ENCODE measurements at places on chromosomes 4 and X.

- DNase-seq: no peak
Observed at GRCh38 chrX:102958794-102959193, 21.7 kb downstream of the RAB40AL start.

DNA sequence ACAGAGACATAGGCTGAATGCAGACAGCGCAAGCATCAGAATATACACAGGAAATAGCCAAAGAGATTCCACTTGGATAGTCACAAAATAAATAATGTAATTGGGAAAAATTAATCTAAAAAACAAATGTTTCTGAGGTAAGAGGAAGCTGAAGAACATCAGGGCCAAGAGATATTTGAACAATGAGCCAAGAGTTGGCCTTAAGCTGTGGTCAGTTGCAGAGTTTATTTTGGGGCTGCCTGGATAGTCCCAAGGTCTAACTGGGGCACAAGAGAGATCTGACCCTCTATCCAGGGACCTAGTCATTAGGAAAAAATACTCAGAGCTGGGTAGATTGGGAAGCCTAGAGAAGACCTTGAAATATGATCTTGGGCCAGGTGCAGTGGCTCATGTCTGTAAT lies 31.3 kb upstream of the FGF16 start:
- DNase-seq: no peak

GRCh38 chrX:23263892-23264291 lies 70.8 kb upstream of the PTCHD1 start:
- DNase-seq: no peak

DNA sequence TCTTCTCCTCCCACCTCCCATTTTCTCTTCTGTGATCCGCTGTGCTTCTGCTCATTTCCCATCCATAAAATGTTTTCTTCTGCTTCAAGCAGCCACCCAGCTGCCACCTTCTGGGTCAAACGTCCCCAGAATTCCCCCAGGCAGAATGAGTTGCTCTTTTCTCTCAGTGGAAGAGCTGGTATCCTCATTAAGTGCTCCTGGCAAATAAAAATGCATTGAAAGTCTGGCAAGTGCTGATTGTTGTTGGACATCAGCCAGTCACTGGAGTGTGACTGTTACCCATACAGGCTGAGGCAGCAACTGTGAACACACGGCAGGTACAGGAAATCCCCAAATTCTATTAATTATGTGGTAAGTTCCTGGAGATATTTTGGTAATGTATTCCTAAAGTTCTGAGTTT lies 52.6 kb downstream of the LIMCH1 start:
- DNase-seq: no peak

- DNase-seq: no peak
Observed at GRCh38 chrX:103941201-103941975, 21.0 kb upstream of the TMSB15B start.

- no peak for DNase-seq
Observed at GRCh38 chr4:3250956-3251690, 2.2 kb downstream of the MSANTD1 start.

DNA sequence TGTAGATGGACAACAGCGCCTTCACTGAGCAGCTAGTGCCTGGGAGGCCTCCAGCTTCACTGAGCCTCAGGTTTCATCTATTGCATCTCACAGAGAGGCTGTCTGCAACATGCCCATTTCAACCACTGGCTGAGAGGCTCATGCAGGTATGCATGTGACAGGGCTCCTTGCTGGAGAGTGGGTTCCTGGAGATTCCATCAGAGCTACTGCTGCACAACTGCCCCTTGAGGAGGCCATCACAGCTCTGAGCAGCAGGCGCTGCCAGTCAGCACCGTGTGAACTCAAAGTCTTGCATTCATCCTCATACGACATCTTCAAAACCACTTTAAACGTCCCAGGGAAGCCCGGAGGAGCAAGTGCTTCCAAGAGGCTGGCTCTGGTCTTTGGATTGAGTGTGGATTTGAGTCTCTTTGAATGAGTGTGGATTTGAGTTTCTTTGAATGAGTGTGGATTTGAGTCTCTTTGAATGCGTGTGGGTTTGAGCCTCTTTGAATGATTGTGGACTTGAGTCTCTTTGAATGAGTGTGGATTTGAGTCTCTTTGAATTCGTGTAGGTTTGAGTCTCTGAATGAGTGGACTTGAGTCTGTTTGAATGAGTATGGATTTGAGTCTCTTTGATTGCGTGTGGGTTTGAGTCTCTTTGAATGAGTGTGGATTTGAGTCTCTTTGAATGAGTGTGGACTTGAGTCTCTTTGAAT lies 8.7 kb downstream of the P2RY8 start:
- DNase-seq: no peak

- DNase-seq: no peak
Observed at GRCh38 chrX:151680805-151681204, 14.5 kb upstream of the PRRG3 start.

- DNase-seq: no peak
Observed at GRCh38 chr4:184400375-184400870, 73.9 kb downstream of the IRF2 start.

DNA sequence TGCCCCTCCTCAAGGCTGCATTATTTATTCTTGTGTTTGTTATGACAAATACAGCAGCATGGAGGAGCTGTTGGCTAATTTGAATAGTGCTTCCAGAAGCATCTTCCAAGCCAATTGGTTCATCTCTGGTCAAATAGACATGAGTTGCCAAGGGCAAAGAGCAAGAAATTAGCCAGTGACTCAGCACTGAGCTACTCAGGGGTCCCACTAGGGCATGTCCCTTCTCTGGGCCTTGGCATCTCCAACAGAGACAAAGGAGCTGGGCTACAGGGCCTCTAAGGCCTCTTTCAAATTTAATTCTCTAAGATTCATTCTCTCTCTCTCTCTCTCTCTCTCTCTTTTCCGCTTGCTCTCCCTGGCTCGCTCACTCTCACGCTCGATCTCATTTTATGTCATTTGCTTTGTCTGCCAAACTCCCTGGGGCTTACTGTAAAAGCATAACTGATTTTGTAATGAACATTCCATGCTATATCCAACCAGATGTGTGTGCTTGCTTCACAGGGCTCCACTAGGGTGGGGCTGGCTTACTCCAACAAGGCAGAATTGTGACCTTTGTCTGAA lies 86.7 kb upstream of the MAGEA4 start:
- DNase-seq: no peak

DNA sequence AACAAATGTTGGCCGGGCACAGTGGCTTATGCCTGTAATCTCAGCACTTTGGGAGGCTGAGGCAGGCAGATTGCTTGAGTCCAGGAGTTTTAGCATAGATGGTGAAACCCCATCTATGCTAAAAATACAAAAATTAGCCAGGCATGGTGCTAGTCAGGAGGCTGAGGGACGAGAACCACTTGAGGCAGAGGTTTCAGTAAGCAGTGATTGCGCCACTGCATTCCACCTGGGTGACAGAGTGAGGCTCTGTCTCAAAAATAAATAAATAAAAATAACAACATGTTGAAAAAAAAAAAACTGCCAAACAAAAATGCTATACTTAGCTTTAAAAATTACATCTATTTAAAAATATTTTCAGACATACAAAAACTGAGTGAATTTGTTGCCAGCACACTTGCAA lies 374.2 kb upstream of the SMIM31 start:
- DNase-seq: no peak

DNA sequence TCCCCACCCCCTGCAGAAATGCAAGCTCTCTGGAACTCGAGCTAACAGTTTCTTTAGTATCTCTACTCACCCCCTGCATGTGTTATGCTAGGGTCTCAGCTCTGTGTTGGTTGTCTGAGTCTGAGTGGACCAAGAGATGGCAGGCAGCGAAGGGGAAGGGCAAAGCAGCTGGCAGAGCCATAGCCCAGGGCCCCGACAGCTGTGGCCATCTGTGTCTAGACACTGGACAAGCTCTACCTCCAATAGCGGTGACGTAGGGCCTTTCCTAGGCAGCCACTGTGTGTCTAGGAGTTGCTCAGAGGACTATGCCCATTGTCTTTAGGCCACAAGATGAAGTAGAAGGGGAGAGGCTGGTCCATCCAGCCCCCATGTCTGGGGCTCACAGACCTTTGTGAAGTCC lies 79.2 kb downstream of the EFNB1 start:
- no peak for DNase-seq

DNA sequence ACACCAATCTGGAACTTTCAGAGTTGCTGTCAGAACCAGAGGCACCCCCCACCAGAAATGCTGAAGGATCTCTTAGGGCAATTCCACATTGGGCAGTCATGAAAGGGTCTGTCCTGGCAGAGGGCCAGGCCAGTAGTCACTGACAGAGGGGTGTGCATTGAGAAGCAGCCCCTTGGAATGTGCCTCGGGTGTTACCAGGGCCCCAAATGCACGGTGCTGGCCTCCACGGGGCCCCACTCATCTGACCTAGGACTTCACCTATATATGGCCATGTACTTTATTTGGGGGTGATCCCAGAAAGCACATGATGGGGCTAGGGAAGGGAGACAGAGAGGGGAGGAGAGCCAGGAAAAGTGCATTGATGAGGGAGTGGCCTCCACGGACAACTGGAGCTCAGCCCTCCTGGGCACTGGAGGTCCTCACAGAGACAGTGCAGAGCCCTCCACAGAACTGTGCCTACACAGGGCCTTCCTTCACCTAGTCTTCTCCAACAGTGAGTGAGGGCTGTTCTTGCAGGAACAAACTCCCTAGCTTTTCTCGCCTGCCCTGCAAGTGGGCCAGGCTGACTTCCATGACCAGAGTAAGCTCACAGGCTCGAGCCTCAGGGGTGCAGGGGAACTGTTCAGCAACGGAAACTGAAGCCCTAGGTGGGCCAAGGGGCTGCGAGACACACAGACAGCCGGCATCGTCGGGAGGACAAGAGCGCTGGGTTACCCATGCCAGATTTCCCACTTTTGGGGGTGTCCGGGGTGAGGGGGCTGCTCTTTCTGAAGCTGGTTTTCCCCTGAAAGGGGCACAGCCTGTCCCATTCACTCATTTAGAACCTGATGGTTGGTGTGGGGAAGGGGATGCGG lies 136.2 kb downstream of the HMX1 start:
- no peak for DNase-seq

GRCh38 chr4:143384381-143384994 lies 47.8 kb downstream of the GAB1 start:
- DNase-seq: no peak

DNA sequence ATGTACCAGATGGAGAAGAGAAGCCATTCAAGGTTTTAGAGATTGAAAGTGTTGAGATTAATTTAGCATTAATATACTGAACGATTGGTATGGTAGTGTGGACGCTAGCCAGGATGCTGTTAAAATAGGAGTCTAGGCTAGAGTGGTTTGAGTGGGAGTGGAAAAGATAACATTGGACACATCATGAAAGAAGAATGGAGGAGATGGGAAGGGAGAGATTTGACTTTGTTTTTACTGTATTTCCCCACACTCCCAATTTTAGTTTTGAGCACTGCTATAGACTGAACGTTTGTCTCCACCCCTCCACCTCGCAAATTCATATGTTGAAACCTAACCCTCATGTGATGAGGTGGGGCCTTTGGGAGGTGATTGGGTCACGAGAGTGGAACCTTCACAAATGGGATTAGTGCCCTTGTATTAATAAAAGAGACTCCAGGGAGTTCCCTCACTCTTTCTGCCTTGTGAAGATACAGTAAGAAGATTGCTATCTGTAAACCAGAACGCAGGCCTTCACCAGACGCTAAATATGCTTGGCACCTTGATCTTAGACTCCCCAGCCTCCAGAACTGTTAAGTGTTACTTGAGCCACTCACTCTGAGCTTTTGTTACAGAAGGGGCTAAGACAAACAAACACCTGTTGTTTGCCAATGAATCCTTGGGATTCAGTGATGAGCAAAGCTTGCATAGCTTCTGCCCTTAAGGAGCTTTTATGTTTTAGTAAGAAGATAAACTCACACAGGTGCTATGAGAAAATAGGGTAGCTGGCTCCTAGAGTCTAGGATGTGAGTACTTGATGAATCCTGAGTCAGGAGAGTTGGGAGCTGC lies 25.8 kb downstream of the USP9X start:
- no peak for DNase-seq

DNA sequence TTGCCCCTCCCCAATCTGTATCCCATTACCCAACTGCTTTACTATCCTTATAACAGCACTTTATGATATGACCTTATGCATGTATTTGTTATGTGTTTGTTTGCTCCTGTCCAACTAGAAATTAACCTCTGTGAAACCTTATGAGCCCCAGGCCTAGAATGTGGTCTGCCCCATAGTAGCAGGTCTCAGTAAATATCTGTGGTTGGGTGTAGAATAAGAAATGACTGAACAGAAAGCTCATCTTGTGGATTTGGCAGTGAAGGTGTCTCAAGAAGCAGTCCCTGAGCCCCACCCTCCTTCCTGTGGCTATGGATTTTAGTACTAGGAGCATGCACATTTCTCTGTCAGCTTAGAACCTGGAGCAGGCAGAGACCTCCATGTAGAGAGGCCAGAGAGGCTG lies 229.0 kb upstream of the LCORL start:
- DNase-seq: no peak

DNA sequence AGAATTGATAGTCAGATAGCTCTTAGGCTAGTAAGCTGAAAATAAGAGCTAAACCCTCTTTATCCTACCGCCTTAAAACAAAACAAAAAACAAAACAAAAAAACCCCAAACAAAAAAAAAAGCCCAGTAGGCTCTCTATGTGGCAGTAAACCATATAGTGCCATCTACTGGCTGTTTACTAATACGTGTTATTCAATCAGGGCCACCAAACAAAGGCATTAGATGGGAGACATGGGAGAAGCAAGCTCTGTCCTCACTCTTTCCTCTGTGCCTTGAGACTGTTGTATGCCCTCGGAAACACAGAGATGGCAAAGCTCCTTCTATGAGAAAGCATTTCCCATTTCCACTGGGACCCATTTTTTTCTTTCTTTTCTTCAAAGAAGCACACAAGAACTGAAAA lies 148.8 kb upstream of the MID1 start:
- no peak for DNase-seq

DNA sequence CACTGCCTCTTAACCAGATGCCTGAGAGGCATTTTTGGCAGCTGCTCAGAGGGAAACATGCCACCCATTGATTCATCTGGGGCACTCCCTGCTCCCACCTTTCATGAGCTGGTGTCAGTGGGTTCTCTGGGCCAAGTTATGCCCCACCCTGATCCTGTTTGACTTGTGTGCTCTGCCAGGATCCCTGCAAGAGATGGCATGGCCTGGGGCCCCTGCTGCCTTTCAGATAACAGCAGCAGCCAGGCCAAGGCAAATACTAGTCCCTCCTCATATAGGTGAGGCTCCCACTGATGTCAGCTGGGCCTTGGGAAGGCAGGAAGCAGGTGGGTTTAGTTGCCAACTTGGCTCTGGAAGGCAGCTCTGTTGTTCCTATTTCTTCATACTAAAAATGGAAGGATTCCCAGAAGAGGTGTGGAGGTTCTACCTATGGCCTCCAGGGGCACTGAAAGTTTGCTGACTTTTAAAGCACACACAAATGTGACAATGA lies 192.9 kb upstream of the RBPJ start:
- no peak for DNase-seq

DNA sequence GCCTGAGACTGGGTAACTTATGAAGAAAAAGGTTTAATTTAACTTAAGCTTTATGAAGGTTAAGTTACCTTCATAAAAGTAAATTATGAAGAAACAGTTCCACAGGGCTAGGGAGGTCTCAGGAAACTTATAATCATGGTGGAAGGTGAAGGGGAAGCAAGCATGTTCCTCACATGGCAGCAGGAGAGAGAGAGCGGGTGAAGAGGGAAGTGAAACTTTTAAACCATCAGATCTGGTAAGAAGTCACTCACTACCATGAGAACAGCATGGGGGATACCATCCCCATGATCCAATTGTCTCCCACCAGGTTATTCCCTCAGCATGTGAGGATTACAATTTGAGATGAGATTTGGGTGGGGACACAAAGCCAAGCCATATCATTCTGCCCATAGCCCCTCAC lies 944.7 kb upstream of the NDST4 start:
- DNase-seq: no peak
